ENCODE measurements at places on chromosomes 11 and 22. TPM values are rescaled to one million over a fixed set of nuclear protein-coding genes. Genes with fewer than 3 reads are reported as not detected.

DNA sequence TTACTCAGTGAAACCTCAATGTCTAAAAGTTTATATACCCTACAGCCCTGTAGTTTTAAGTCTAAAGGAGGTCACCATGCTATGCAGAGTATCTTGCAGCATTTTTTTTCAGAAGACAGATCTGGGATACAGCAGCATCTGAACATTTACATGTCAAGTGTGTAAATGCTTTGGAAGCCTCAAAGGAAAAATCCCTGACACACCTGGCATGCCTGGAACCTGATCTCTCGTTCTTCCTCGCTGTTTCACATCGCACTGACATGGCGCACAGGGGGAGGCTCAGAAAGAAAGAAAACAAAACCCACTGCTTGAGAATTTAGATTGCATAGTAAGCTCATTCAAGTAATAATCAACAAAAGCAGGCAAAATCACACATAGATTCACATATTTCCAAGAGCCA lies 31.0 kb downstream of the PAX6 start:
- DNase-seq, result no peak

The TRPM5 gene
- total RNA-seq, result not detected

The L3MBTL2 gene
- 25.6 TPM for total RNA-seq

The LIMK2 gene
- 25.5 TPM for total RNA-seq

The UBQLNL gene
- 0.25 TPM for total RNA-seq

DNA sequence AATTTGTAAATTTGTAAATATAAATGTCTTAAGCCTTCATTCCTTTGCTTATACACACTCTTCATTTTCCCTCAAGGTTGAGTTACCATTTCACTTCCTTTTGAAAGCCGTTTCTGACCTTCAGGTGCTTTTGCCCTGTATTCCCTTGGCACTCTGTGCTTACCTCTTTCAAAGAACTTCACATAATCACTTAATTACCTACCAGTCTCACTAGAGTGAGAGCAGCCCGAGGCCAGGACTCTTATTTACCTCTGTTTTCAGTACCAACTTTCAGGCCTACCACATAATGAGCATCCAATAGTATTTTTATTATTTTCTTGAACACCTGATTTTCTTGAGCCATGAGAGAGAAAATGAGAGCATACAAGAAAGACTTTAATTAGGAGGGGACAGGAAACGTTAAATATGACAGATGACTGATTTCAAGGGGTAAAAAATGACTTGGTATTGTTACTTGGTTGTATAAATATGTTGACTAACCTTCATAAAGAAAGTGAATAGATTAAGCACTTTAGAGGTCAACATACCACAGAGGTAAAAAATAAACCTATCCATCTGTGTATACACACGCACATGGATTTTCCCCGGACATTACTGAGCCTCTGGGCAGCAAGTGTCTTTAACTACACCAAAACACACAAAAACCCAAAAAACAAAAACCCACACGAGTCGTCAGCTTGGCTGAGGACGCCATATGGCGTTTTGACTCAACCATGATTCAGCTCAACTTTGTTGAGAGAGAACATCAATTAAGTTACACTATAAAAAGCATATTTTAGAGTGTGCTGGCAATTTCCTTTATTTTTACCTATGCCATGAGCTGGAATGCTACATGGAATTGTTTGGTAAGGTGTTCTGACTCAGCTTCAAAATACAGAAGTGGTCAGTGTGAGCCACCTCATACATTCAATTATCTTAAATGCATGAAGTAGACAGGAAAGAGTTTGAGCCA lies 7.6 kb downstream of the ATXN10 start:
- no peak for DNase-seq

The TIMM10 gene
- 75.2 TPM for total RNA-seq

The WEE1 gene
- total RNA-seq, result 49.2 TPM

GRCh38 chr11:116955949-116956348 lies 118.5 kb upstream of the APOA1 start:
- no peak for DNase-seq

DNA sequence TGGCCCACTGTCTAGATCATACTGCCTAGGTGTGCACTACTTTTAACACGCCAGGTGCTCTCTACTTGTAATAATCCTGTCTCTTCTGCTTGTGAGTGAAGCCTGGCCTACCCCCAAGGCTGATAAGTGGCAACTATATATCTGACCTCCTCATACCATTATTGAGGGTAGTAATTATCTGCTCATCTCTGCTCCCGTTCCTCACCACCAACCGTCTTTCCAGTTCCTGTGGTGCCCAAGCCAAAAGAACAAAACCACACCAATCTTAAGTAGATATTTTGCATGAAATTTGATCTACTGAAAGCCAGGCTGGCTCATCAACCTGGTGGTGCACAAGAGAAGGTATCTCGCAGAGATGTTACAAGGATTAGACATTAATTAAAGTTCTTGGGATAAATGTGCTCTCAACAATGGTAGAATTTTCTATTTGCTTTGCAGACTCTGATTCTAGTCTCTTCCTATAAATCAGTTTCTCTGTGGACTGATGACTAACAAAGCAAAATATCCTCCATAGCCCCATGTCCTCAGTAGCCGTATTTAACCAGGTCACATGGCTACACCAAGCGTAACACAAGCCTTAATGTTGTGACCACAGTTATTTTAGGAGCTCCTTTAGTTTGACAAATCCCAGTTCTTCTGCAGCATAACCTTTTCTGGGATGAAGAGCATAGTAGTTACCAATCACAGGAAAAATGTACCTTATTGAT lies 267.2 kb downstream of the NTM start:
- DNase-seq, result no peak

The PANX3 gene
- not detected for total RNA-seq

The MISFA gene
- total RNA-seq, result 1.1 TPM

GRCh38 chr22:37451218-37451617 lies 23.9 kb upstream of the ELFN2 start:
- DNase-seq, result no peak

- no peak for DNase-seq
These were observed 39.7 kb upstream of the PANX1 start for GRCh38 chr11:94088906-94089305.

The MMP11 gene
- total RNA-seq, result 0.85 TPM

The CDC45 gene
- total RNA-seq, result 111 TPM

DNA sequence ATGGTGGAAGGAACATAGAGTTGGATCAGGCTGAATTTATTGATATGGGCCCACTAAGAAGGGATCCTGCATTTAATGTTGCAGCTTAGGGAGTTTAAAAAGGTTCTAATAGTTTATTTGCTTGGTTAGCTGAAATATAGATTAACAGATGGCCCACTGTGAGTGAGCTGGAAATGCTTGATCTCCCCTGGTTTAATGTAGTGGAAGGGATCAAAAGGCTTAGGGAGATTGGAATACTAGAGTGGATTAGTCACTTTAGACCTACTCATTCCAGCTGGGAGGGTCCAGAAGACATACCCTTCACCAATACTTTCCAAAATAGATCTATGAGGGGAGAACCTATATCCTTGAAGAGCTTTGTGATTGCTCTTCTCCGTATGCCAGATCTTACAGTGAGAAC lies 130.1 kb upstream of the ZC3H12C start:
- DNase-seq, result no peak

DNA sequence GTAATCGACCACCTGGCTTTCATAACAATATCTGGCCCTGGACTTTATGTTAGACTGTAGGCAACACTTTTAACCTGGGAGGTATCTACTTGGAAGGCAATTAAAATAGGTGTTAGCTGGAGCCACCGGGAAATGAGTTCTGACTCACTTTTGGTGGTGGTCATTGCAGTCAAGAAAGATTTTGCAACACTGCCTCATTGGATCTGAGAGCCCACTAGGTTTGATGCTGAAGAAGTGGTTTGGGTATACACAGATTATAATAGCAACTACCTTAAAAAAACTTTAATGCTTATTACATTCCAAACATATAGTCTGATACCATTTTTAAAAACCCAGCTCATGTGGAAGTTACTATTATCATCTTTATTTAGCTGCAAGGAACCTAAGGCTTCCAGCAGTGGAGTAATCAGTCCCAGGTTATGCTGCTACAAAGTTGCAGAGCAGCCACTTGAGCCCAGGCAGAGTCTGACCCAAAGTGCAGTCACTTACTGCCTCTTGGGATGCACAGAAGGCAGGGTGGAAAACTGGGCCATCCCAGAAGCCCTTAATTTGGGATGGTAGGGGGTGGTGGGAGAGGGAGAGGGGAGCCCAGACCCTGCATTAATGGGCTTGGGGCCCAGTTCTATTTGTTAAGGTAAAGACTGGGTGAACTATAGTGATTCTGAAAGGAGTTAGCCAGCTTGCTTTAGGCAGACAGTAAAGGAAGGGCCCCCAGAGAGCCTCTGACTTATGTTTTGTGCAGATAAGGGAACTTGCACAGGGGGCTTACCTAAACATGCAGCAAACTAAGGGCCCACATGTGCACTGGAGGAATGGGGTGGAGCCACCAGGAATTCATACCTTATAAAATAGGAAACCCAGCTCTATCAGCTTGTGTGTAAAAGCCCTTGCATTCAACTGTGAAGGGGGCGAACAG lies 149.4 kb downstream of the SNX19 start:
- no peak for DNase-seq

DNA sequence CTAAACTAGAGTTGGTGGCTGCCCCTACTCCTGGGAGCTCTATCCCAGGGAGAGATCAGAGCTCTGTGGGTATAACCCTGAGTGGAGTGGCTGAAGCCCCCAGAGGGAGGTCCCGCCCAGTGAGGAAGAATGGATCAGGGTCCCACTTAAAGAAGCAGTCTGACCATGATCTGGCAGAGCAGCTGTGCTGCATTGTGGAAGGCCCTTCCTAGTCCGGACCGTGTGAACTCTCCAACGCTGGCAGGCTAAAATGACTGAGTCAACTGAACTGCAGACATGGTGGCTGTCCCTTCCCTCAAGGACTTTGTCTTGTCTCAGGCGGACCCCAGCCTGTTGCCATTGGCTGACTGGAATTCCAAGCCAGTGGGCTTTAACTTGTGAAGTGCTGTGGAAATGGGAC lies 494.2 kb downstream of the FAM181B start:
- no peak for DNase-seq

The FDX1 gene
- total RNA-seq, result 17.2 TPM

- DNase-seq, result no peak
These were observed 16.6 kb downstream of the TST start for GRCh38 chr22:37002633-37003032.

The CNTN5 gene
- total RNA-seq, result not detected

DNA sequence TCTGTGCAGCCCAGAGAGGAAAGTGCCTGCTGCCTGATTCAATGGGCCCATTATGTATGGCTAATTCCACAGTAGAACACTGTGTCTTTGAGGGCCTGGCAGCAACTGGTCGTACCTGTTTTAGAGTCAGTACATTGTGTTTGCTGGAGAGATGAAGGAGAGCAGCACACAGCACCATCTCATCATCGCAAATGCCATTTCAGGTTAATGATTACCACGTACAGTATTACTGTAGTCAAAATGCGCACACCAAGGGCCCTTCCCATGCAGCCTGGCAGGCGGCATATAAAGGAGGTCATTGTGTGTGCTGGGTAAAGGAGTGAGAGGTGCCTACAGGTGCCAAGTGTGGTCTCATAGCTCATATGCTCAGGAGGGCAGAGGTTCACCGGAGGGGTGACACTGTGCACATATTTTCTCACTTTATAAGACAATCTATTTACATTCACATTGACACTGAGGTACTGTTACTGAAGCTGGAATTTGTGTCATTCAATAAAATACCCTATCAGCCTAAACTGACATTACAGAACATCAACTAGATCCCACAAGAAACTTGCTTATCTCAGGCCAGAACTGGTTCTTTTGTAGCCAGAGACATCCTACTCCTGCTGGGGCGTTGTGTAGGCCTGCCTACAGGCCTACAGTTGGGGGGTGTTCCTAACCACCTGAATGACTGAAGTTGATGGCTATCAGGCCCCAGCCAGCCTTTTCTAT lies 90.4 kb downstream of the APIP start:
- DNase-seq, result no peak

GRCh38 chr11:12245549-12246016 lies 131.8 kb upstream of the PARVA start:
- no peak for DNase-seq

Measured in activated CD8-positive, alpha-beta T cell treated with anti-CD3 and anti-CD28 coated beads for 36 hours (primary cell).